Stimulated activated CD4-positive, alpha-beta T cell treated with anti-CD3 and anti-CD28 coated beads, Interleukin-1b, Interleukin-23, amount 100 ng/mL, for 48 hours (primary cell): ENCODE measurements at places on chromosomes 5 and 9.

DNA sequence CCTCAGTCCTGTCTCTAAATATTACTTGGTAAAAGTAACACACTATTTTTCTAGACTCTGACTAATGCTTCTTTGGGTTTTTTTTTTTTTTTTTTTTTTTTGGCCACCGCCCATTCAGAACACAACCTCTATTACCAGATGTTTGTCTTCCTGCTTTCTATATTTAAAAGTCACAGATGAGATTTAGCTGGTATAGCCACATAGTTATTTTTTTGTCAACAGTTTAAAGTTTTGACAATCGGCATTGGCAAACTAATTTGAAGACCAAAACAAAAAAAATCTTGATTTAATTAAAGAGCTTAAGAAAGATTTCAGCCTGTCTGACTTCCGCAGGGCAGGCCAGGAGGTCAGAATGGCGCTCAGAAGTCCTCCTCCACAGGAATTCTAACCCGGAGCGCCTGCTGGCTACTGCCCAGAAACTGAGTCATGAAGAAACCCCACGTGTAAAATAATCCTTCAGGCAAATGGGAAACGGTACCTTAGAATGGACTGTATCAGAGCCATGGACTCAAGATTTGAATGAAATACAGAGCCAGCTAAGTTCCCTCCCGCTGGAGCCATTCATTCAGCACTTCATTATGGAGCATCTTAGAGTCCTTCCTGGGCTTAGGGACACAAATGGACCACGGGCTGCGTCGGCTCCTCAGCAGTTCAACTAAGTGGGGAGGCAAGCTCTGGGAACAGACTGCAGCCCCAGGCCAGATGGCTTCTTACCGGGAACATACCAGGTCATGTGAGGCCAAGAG lies 55.6 kb downstream of the PTPDC1 start:
- DNase-seq: no peak

DNA sequence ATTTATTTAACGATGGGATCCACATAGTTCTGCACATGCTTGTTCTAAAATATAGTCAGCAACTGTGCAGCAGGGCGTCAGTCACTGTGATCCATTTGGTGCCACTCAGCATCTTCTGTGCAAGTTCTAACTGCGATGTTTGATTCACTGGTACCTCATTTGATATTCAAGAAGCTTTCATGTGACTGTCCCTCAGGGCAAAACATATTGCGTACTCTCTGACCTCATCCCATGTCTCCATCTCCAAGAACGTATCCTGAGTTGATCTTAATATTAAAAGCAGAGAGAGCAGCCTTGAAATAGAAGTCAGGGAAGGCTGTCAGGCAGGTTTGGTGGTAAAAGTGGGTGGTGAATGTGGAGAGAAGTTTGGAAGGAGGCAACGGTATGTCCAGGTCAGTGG lies 116.5 kb upstream of the ATP10B start:
- DNase-seq: no peak

GRCh38 chr5:102583276-102584124 lies 84.7 kb upstream of the SLCO6A1 start:
- DNase-seq: no peak

GRCh38 chr9:135523521-135524129 lies 2.4 kb downstream of the LCN1 start:
- DNase-seq: no peak

- DNase-seq: no peak
Measured at GRCh38 chr5:103456476-103456875, 106.1 kb downstream of the NUDT12 start.

GRCh38 chr9:112520069-112520468 lies 33.4 kb downstream of the KIAA1958 start:
- DNase-seq: no peak

- no peak for DNase-seq
Measured at GRCh38 chr5:180350711-180351465, 2.2 kb downstream of the GFPT2 start.

DNA sequence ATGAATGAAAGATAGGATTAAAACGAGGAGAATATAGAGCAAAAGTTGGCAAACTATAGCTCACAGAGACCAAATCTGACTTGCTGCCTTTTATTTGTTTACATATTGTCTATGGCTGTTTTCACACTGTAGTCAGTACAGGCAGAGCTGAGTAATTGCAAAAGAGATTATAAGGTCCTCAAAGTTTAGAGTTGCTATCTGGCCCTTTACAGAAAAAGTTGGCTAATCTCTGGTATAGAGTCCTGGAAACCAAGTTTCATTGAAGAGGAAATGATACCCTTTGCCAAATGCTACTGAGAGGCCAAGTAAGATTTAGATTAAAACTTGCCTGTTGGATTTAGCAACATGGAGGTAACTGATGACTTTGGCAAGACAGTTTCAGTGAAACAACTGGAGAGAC lies 36.0 kb downstream of the LYRM7 start:
- DNase-seq: no peak

- DNase-seq: no peak
Measured at GRCh38 chr9:115109486-115109885, 8.5 kb downstream of the TNC start.

GRCh38 chr9:83322438-83322837 lies 215.8 kb downstream of the FRMD3 start:
- no peak for DNase-seq

- DNase-seq: no peak
Measured at GRCh38 chr9:90451804-90452203, 190.8 kb downstream of the DIRAS2 start.

GRCh38 chr5:137470111-137470920 lies 28.8 kb downstream of the SPOCK1 start:
- no peak for DNase-seq

GRCh38 chr5:6576861-6577501 lies 55.9 kb downstream of the NSUN2 start:
- no peak for DNase-seq

- no peak for DNase-seq
Measured at GRCh38 chr5:146072595-146072994, 32.8 kb downstream of the PLAC8L1 start.

DNA sequence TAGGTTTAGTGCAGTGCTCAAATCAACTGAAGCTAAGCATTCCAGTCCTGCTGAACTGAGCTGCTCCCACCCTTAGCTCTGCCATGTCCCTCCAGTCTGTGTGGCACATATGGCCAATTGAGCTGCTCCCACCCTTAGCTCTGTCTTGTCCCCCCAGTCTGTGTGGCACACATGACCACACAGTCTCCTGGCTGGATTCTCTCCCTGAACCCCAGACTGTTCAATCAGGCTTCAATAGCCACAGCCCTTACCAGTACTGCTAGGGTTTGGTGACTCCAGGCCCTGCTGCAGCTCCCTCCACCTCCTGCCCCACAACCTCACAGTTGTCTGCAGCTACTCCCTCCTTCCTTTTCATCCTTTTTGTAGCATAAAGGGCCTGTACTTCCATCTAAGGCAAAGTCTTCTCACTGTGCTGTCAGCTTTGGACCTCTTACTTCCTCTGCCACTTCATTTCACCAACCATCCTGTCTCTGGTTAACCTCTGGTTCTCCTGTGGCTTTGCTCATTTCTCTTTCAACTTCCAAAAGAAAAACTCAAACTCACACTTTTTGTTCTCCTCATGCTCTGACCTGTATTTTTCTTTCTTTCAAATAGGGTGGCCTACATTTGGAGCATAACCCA lies 50.8 kb downstream of the ADAMTS12 start:
- DNase-seq: no peak

DNA sequence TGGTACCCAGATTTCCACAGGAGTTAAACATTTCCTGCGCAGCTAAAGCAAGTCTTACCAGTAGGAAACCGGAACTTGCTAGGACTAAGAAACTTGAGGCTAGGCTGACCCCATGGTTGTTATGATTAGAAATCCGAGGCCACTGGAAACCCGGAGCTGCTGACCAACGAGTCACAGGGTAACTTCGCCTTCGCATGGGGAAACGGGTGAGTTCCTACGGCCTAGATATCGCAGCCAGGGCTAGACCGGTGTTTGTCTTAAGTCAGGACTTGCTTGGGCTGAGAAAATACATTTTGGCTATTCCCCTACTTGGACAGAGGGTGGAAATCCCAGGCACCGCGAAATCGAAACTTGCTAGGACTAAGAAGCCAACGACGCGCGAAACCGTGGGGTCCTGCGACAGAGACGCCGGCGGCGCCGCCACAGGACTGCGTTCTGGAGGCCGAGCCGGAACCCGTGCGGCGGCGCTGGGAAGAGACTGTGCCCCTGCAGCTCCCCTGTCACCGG lies 1.6 kb upstream of the ANXA2R start:
- DNase-seq: peak; percentile 59

- DNase-seq: no peak
Measured at GRCh38 chr5:618450-618849, 6.3 kb downstream of the CEP72 start.

GRCh38 chr9:4193391-4193790 lies 106.5 kb downstream of the GLIS3 start:
- no peak for DNase-seq

DNA sequence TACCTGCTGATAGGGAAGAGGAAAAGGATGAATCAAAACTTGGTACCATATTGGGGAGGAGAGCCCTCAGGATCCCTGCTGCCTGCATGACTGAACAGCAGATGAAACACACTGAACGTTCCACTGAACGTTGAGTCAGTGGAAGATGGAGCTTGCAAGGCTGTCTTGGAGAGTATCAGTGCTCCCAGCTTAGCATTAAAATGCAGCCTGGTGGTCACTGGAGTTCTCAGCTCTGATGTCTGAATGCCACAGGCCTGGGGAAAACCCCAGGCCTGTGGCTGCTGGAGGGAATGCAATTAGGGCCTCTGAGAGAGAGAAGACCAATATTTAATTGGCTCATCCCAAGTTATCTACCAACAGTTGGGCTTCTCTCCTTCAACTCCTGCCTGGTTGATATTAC lies 54.5 kb downstream of the PDE4D start:
- no peak for DNase-seq

- DNase-seq: no peak
Measured at GRCh38 chr5:139426203-139426885, 13.0 kb downstream of the DNAJC18 start.

GRCh38 chr9:82090046-82090445 lies 101.5 kb downstream of the SPATA31D1 start:
- DNase-seq: no peak

DNA sequence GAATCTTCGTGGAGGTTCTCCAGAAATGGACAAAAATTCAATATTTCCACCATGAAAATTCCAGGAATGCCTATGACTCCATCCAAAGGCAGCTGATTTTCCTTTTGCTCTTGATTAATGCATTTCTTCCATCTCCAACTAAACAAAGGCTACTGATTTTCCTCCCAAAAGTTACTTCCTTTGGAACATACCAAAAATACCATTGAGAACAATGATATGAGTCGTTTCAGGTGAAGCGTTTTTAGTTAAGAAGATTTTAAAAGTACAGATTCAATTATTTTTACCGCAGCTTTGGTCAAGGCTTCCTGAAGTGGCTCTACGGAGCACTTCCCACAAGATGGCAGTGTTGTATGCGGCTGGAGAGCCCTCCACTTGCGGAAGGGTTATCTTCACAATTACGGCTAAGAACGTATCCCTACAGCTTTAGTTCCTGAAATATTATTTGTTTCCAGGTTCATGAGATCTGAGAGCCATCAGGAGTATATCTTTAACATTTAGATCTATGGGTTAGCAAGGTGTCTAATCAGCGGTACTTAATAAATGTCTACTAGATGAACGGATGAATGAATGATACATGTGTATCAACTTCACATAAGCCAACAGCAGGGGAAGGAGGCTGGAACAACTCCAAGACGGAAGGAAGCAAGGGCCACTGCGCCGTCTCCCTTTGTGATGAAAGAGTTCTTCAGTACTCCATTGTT lies 35.9 kb upstream of the ARSB start:
- DNase-seq: peak; percentile 31

DNA sequence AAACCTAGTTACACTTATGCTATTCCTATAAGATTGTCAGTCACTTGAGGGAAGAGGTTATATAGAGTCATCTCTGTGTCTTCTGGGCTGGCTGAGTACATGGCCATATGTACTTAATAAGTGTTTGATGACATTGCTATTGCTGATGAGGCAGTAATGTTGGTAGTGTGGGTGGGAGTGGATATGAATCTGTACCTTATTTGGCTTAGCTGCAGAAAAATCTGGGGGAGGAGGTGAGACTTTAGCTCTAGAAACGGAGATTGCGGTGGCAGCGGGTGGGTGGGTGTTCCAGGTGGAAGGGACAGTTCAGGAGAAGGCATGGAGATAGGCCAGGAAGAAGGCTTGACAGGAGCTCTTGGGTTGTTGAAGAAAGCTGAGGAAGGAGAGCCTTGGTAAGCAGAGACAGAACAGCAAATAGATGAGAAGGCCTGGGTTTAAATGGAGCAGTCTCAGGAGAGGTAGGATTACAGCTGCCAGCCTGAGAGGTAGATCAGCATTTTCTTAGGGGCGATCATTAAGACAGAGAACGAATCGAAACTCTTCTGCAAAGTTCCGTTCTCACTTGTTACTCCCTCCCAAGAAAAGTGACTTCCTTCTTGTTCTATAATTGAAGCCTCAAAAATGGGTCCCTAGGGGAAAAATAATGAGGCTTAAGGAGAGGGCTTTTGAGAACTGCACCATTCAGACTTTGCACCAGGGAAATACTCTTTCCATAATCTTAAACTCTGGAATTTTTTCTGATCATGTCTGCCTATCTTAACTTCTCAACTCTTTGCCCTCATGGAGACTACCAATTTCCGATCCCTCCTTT lies 160.5 kb downstream of the UNC13B start:
- DNase-seq: no peak

DNA sequence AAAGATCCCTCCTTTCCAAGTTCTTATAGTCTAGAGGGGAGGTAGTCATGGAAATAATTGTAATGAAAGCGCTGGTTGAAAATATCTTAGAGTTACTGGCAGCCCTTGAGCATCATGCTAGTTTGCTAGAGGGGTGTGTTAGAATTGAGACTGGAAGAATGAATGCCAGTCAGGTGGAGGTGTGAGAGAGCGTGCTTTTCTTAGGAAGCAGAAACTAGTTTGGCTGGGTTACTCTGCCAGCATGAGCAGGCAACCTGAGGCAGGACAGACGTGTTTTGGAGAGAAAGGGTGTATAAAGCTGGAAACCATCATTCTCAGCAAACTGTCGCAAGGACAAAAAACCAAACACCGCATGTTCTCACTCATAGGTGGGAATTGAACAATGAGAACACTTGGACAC lies 43.6 kb upstream of the DHFR start:
- DNase-seq: no peak

GRCh38 chr5:60841361-60841760 lies 2.7 kb downstream of the ELOVL7 start:
- DNase-seq: no peak

DNA sequence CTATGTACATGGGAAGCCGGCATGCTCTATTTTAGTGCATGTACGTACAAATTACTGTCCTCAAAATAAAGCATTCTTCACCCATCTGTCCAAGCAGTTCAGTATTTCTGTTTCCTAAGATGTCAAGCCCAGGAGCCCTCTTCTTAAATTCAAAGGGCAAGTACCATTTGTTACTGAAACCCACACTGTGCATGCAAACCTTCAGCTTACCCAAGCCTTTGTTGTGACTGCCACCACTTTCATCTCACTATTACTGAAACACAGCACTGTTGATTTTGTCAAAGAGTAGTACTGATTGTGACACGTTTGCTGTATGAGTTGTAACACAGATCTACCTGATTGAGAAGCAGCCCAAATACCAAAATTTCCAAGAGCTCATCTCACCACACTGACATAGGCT lies 390.4 kb upstream of the IZUMO3 start:
- DNase-seq: no peak

GRCh38 chr9:136085815-136086212 lies 9.3 kb downstream of the NACC2 start:
- no peak for DNase-seq
